ENCODE measurements at places on chromosomes 12 and 14. TPM values are rescaled to one million over a fixed set of nuclear protein-coding genes. Genes with fewer than 3 reads are reported as not detected.

Gene RITA1
- 17.3 TPM for total RNA-seq

Gene IFNG
- total RNA-seq = 4.3 TPM

Gene FIGNL2
- 0.48 TPM for total RNA-seq

Gene LHX5
- total RNA-seq = not detected

Gene LRFN5
- 7.9 TPM for total RNA-seq

Gene IL22
- 16.4 TPM for total RNA-seq

Gene SETD3
- 101 TPM for total RNA-seq

Gene KIF26A
- 11.8 TPM for total RNA-seq

Measured in umbilical cord (tissue), 2 donors.